Sigmoid colon (tissue), 7 donors: ENCODE measurements at places on chromosomes 11 and 22. TPM values are rescaled to one million over a fixed set of nuclear protein-coding genes. Genes with fewer than 3 reads are reported as not detected.

DNA sequence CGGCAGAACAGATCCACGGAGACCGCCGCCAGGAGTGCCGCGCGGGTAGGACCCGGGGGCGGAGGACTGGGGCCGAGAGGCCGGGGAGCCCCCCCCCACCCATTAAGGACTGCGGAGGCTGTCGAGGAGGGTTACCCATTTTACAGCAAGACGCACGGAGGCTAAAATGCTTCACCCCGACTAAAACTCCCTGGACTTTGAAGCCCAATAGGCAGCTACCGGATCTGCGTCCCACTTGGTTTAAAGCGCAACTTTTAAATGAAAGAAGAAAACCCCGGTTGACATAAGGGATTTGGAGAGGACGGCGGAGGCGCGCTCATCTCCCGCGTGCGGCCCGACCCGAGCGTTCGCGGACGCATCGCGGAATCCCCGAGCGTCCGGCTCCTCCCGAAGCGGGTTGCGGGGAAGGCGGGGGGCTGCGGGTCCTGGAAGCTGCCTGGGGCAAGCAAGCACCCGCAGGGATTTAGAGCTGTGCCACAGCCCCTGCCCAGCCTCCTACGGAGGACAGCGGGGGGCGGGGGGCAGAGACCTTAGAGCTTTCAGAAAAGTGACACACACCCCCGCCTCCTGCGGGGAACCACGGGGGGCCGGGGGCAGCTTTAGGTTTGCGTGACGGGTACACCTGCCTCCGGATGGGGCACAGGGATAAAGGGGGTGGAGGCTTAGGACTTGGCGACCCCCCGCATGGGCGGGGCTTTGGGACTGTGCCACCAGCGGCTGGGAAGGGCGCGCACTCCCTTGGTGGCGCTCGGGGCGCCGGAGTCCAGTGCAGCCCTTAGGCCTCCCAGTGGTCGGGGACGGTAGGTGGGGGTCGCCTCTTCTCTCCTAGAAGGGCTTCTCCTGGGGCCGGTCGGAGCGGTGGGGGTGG is 760 bp upstream of the CELSR1 start:
- H3K27me3 ChIP-seq, result peaks cover 33% of the 10 kb centered on the region
- H3K4me1 ChIP-seq, result no peaks in the 10 kb centered on the region
- no peak for DNase-seq
- H3K27ac ChIP-seq, result no peak overlapping the region

- H3K27me3 ChIP-seq, result no peaks in the 10 kb centered on the region
- H3K4me3 ChIP-seq, result no peak overlapping the region
- no peaks in the 10 kb centered on the region for H3K4me1 ChIP-seq
- H3K36me3 ChIP-seq, result no peaks in the 10 kb centered on the region
- no peak overlapping the region for H3K27ac ChIP-seq
These were observed 18.4 kb downstream of the MS4A6E start for GRCh38 chr11:60345489-60345888.

SLC22A8 gene
- not detected for total RNA-seq

POLDIP3 gene
- 34.3 TPM for total RNA-seq

MAP4K2 gene
- total RNA-seq, result 19.5 TPM

ABCC8 gene
- 1.8 TPM for total RNA-seq
